ENCODE measurements at places on chromosomes 16 and 17.

DNA sequence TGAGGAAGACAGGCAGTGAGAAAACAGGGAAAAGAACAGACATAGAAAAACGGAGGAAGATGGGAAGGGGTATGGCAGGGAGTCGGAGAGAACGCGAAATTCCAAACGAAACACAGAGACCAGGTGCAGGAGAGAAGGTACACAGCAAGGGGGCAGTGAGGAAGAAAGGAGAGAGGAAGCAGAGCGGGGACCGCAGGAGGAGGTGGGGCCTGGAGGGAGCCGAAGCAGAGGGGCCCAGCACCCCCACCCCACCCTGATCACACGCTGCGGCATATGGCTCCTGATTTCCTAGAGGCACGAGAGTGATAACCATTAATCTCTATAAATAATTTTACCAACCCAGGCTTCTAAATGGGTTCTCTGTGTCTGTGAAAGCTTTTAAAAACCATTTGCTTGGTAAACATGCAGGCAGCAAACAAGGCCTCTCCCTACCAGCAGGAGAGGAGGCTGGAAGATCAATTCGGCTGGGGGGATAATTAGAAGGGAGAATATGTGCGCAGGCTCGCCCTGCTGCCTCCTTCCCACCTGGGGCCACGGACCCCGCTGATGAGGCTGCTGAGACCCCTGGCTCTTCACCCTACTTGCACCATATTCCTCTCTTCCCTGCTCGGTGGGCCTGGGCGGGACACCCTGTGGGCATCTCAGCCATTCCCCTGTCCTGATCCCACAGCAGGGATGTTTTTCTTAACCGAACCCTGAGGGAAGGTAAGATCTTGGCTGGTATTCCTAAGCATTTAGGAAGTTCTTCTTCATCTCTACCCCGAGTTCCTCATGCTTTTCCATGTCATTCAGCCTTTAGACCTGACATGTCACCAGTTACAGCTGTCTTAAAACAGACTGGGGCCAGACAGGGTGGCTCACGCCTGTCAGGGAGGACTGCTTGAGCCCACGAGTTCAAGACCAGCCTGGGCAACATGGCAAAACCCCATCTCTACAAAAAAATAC is 86.7 kb downstream of the TMEM132E start:
- no peak for DNase-seq

GRCh38 chr17:15341966-15342365 is 569 bp upstream of the TEKT3 start:
- DNase-seq: no peak

DNA sequence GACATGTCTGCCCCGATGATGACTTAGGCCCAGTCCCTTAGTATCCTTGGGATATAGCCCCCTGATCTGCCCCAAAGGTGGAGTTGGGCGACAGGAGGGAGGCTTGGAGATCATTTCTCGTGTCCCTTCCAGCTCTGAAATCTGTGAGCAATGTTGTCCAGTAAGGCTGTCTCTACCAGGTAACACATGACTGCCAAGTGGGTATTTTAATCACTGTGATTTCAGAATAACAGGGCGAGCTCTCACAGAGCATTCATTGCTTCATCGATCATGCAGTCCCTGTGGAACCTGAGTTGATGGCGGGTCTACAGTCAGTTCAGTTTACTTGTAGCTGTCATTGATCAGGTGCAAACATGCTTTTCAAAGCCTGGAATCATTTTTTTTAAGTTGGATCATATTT is 39.2 kb downstream of the KSR1 start:
- DNase-seq: no peak

GRCh38 chr16:49366669-49367068 is 6.9 kb upstream of the C16orf78 start:
- DNase-seq: no peak

GRCh38 chr17:77687417-77687816 is 271.1 kb upstream of the TNRC6C start:
- no peak for DNase-seq

- no peak for DNase-seq
These were observed 192.6 kb upstream of the RPL38 start for GRCh38 chr17:74010903-74011302.

GRCh38 chr17:76570877-76571471 is 14.7 kb downstream of the ST6GALNAC2 start:
- DNase-seq: no peak

DNA sequence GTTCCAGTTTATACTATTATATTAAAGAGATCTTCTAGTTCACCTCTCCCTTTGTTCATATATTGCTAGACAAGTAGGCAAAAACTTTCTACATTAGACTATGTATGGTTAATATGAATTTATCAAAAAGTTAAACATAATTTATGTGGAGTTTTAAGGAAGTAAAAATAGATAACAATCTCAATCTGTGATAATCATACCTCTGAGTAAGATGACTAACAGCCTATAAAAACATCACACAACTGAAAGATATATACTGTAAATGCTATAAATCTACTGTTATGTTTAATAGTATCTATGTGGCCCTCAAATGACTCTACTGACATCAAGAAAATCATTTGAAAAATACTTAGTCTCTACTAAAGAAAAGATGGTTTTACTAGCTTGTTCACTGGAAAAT is 37.1 kb downstream of the AP1G1 start:
- no peak for DNase-seq

DNA sequence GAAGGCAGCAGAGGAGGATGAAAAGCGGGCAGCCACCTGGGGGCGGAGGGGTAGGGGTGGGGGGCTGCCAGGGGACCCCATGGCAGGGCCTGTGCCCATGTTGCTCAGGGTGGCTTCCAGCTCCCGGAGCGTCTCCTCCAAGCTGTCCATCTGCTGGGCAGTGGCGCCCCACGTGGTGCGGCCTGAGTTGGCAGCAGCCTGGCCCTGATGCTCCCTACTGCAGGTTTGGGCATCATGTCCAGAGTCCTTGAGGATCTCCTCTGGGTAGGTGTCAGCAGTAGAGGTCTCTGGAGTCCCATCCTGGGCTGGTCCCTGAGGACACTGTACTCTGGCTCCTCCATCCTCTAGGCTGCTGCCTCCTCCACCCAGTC is 60.9 kb downstream of the SRCIN1 start:
- no peak for DNase-seq

DNA sequence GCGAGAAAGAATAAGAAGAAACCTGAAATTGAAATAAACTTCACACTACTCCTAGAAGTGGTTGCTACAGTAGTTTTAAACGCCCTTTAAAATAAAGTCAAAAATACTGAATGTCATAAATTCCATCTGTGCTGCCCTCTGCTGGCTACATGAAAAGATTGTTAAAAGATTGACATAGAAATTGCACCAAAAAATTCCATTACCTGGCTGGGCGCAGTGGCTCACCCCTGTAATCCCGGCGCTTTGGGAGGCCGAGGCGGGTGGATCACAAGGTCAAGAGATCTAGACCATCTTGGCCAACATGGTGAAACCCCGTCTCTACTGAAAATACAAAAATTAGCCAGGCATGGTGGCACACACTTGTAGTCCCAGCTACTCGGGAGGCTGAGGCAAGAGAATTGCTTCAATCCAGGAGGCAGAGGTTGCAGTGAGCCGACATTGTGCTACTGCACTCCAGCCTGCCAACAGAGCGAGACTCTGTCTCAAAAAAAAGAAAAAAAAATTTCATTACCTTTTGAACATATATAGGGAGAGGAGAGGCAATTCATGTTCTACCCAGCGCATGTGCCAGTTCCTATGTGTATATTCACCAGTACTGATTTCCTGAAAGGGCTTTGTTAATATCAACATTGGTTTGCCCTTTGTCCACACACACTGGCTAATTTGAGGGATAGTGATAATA is 36.5 kb downstream of the CYTH1 start:
- DNase-seq: peak; percentile 52

GRCh38 chr17:7511108-7511507 is 26.9 kb downstream of the POLR2A start:
- no peak for DNase-seq

GRCh38 chr17:17661134-17661533 is 20.1 kb upstream of the RAI1 start:
- no peak for DNase-seq

GRCh38 chr16:79845033-79845733 is 244.6 kb upstream of the MAF start:
- no peak for DNase-seq

DNA sequence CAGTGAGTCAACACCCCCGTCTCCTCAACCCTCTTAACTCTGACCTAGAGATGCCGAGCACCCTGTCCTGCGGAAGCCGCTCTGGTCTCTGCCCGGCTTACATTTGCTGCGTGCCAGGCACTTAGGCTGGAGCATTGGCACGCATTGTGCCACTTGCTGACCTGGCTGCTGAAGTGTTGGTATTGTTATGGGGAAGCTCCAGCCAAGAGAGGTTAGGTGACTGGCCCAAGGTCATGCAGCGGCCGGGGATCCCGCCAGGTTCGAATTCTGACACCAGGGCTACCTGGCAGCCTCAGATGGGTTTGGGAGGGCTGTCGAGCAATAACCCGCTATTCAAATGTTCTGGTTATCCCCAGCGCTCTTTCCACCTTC is 5.0 kb upstream of the HSD17B1 start:
- DNase-seq: no peak

DNA sequence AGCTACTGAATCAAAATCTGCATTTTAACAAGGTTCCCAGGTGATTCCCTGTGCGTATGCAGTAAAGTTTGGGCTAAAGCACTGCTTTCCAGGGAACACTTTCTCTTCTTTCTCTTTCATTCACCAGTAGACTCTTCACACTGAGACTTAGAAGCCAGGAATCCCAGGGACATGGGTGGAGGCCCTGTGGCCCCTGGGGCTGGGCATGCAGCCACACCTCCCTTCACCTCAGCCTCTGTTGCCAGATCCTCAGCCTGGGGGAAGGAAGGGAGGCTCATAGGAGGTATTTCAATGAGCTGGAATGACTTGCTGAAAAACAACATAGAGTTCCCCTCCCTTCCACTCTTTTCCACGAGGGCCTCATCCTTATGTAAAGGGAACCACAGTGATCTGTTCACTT is 1.2 kb downstream of the G6PC3 start:
- no peak for DNase-seq

DNA sequence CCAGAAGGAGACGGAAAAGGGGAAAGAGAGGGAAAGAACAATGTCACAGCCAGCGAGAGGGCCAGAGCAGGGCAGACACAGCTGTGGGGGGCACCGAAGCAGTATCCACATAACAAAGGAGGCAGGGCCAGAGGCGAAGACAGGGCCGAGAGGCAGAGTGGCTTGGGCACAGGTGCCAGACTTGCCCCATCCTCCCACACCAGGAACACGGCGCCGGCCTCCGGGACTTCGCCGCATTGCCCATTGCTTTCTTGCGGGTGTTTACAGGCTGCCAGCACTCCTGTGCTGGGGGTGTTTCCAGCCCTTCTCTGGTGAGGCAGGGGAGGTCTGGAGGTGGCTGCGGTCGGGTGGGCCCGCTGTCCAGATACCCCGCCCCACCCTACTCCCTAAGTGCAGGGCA is 78.0 kb downstream of the ENGASE start:
- no peak for DNase-seq

DNA sequence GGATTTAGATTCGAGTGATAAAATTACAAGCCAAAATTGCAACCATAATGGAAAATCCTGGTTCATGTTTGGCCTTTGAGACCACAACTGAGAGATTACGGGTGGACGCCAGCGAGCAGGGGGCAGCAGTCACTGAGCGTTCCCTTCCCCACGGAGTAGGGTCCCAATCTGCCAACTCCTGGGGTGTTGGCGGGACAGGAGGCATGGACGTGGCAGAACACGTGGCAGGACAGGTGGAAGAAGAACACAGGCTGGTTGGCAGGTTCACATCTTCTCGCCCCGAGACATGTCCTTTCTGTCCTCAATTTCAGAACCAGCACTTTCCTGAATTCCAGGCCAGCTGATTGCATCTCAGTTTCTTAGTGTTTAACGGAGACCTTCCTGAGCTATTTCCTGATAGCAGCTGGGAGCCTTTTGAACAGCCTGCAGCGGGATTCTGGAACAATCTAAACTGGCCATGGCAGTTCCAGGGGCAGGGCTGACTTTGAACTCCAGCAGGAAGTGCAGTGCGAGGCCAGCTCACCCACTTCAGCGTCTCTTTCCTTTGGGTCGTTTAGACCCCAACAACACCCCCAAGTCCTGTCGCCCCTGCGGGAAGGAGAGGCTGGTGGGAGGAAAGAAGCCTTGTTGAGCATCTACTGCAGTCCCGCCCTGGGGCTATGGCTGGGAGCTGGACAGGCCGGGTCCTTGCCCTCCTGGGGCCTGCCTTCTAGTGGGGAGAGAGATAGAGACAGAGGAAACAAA is 159.1 kb upstream of the FOXF1 start:
- DNase-seq: no peak

GRCh38 chr16:67474551-67475455 is 6.2 kb downstream of the ATP6V0D1 start:
- DNase-seq: no peak

DNA sequence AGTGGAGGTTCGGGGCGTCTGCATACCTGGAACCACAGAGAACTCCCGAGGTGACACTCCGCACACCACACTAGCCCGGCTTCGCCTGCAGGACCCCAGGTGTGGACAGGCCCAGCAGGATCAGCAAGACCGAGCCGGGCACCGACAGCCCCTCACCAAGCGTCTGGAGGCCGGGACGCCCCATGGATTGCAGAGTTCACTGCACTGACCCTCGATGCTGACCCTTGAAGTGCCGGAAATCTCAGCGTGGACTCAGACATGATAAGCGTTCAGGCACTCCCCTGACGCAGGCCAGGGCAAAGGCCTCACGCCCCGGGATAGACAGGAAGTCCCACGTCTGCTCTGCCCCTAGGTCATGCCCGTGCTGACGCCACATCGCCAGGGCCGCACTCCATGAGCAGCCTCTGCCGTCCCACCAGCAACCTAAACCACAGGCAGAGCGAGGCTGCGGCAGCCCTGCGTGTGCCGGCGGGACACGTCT is 26.0 kb downstream of the ACSF3 start:
- DNase-seq: no peak

DNA sequence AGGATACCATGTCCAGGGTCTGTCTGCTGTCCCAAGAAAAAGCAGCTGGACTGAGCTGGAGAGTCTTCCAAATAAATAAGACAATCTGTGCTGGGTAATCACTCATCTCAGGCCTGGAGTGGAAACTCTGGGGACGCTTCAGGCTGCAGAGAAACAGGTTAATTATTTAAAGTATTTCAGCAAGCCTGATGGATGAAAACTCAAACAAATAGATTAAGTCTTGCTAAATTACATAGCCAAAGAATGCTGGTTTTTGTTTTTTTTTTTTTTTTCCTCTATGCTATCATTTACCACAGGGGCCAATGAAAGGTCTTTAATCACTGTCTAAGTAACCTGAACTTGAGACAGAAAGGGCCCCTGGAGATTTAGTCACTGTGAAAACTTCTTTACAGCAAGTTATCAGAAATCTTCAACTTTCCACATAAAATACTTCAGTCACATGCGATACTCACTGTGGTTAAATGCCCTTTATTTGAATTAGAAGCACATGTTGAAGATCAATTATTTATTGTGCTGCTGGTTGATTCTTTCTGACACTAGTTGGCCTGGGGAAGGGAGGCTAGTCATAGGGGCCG is 31.0 kb upstream of the KCNJ2 start:
- no peak for DNase-seq
